ENCODE measurements at places on chromosomes 7 and 10.

GRCh38 chr10:24414597-24414996, 205.7 kb downstream of the KIAA1217 start:
- DNase-seq: no peak

GRCh38 chr7:4820967-4821471, 40.8 kb downstream of the PAPOLB start:
- no peak for DNase-seq

GRCh38 chr7:15751191-15751701, 64.8 kb upstream of the MEOX2 start:
- no peak for DNase-seq

DNA sequence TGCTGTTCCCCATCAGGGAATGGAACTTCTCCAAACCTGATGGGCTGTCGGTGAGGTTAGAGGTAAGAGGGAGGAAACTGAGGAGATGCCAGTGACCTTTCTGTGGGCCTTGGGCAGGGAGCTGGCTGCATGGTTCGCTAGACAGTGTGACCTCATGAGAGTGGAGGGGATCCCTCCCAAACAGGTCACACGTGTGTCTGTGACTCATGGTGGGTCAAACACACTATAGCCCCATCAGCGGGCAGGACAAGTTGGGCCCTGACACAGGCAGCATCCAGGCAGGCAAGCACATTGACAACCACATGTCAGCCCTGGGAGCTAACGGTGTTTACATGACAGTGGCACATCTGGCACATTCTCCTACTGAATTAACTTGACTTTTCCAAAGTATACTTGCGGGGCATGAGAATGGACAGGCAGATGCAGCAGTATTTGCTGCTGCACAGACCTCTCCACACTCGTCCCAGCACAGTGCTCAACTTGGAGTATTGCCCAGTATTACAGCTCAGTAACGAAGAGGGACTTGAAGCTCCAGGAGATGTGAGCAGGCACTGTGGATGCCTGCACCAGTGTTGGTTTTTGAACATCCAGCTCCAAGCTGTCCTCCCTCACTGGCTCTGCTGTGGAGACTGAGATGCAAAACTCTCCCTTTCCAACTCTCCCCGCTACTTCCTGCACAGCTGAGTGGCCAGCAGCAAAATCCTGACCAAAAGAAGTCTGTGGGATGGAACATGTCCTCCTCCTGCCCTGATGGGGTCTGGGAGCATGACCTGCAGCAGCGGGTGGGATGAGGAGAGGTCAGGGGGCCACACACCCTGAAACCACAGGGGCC, 199.6 kb downstream of the WDR37 start:
- no peak for DNase-seq

DNA sequence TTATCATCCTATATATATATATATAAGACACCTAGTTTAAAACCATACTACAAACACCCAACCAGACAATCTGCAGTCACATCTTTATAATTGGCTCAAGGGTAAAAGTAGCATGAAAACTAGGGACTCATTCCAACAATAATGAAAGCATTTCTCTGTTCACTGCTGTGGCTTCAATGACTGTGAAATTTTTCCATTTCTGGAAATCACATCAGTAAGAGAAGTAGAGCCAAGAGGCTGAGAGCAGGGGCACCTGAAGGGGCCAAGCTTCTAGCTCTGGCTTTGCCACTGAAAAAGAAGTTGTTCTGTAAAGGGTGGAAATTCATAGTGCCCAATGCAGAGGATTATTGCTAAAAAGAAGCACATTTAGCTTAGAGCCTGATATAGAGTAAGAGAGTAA, 158.6 kb upstream of the GLI3 start:
- no peak for DNase-seq

- no peak for DNase-seq
Measured at GRCh38 chr10:15603446-15604011, 116.2 kb downstream of the ITGA8 start.

GRCh38 chr7:29989257-29989995, at the start of gene SCRN1:
TSS of gene SCRN1 (minus strand) at chr7:29989801. CDS start at chr7:29969067, 20,734 bp downstream.
- no peak for DNase-seq

GRCh38 chr7:143902332-143902899, 440 bp upstream of the TCAF1 start:
- peak; percentile 8 for DNase-seq

- no peak for DNase-seq
Measured at GRCh38 chr7:3150027-3150426, 106.4 kb upstream of the CARD11 start.

DNA sequence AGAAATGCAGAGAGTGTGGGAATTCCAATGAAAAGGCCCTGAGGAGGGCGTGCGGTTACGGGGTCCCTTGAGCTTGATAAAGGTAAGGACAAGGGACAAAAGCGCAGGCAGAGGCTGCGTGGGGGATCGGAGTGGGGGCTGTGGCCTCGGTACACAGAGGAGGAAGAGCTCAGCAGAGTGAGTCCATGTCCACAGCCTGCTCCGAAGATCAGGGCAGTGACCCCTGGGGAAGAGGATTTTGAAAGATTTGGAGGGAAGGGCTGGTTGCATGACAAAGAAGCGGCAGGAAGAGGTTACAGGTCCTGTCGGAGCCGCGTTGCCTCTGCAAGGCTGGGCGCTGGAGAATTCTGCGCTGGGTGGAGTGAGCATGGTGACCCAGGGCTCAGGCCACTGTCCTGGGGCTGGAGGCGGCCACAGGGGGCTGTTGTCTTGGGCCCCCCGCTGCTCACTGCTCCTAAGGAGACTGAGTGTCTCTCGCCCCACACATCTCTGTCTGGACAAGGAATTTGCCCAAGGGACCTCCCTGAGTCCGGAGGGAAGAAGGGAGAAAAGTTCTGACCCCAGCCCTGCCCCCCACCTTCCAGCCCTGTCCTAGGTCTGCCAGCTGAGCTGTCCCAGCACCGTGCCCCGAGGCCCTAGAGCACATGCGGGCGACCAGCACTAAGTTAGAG, 69.8 kb upstream of the INSIG1 start:
- DNase-seq: no peak

- DNase-seq: no peak
Measured at GRCh38 chr10:96493254-96493653, 20.5 kb downstream of the TLL2 start.

DNA sequence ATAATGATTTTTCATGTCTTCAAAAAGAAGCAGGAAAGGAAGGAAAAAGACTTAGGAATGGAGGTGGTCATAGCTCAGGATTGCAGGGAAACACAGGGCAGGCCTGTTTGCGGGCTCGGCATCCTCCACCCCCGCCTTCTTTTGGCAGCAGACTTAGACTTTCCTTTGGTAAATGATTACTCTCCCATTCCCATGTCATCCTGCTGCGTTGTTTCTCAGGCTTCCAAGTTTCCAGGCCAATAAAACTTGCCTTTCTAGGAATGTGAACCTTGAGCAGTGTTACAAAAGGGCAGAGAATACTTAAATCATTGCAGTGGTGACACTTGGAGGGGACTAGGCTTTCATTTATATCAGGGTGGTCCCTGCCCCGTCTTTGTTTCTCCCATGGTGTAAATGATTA, 34.0 kb upstream of the DGKB start:
- no peak for DNase-seq

- no peak for DNase-seq
Measured at GRCh38 chr7:10282909-10283308, 690.8 kb upstream of the PHF14 start.

GRCh38 chr7:48366096-48366495, 194.8 kb downstream of the ABCA13 start:
- DNase-seq: no peak

- no peak for DNase-seq
Measured at GRCh38 chr7:602341-603141, 82.9 kb upstream of the PDGFA start.

- DNase-seq: no peak
Measured at GRCh38 chr7:117690147-117690546, 183.1 kb downstream of the CTTNBP2 start.

DNA sequence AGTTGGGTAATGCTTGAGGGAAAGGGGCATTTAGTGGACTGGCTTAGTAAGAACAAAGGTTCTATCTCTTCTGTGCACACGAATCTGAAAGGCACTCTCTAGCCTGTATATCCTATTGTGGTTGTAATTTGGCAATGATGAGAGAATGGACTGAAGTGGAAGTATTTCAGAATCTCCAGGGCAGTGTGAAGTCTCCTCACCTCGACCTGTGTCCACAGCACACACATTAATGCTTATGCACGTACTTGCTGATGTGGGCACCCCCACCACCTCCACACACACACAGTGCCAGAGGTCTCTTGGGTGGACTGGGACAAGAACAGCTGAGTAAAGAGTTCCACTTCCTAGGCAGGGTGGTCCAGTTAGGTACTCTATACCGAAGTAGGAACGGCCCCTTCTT, 6.9 kb downstream of the SMC3 start:
- DNase-seq: no peak

DNA sequence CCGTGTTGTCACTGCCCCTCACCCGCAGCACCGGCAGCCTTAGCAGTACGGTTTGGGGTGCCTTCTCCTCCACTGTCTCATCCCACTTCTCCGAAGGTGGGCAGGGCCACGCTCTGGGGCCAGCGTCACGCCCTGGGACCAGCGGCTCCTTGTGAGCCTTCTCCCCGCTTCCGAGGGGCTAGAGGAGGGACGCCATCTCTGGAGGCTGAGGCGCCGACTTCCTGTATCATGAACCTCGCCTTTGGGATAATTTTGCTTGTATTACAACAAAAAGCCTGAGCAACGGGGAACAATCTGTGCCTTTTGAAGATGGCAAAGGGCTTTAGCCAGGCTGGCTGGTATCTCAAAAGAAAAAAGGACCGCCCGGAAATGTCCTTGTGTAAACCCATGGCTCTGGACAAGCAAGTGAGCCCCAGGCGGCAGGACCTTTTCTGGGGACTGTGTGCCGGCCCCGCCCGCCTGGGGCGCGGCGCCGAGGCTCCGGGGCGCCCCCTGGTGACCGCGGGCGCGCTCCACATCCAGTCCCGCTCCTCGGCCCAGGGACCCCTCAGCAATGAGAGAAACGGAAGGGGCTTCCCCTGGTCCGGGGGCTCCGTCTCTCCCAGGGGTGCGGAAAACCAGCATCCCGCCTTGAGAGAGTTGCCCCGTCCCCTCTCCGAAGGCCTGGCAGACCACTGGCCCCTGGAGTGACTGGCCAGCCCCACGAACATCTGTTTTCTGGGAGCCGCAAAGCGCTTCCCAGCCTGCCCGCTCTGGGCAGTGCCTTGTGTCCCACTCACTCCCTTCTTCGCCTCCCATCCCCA, 3.8 kb downstream of the DEPP1 start:
- DNase-seq: no peak

DNA sequence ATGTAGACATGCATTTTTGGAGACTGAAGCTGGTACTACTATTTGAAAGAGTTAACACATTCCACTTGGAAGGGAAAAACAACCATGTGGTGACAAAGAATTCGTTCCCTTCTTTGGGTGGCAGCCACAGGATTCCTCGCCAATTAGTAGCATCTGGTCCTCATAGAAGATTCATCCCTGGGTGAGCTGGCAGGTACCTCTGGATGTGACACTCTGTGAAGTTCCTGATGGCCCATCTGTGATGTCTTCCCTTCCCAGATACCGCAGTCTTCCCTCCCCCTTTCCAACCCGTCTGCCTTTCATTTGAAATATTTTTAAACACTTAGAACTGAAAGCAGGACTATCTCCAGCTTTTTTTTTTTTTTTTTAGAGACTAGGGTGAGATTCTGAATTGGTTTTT, 569.5 kb downstream of the TYW1 start:
- DNase-seq: no peak

DNA sequence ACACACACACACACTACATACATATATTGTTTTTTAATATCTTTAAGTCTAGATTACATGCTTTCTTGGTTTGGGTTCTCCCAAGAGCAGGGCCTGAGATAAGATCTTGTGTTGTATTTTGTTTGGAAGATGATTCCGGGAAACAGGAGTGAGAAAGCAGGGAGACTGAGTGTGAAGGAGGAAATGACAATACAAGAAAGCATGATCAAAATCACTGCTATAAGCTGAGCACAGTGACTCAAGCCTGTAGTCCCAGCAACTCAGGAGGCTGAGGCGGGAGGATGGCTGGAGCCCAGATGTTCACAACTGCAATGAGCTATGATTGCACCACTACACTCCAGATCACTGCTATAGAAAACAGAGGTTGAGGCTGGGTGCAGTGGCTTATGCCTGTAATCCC, 267.6 kb downstream of the SKIDA1 start:
- no peak for DNase-seq

Measured in NCI-H524 treated with DMSO at 0.1 percent for 48 hours (cell line).